ENCODE measurements at places on chromosomes 6 and 20. TPM values are rescaled to one million over a fixed set of nuclear protein-coding genes. Genes with fewer than 3 reads are reported as not detected.

The SSTR4 gene
- total RNA-seq = not detected

The ZNF165 gene
- total RNA-seq = 0.62 TPM

The NHLRC1 gene
- total RNA-seq = 1.3 TPM

- DNase-seq = peak; percentile 57
Measured at GRCh38 chr6:143337201-143337949, 113.1 kb downstream of the ADAT2 start.

DNA sequence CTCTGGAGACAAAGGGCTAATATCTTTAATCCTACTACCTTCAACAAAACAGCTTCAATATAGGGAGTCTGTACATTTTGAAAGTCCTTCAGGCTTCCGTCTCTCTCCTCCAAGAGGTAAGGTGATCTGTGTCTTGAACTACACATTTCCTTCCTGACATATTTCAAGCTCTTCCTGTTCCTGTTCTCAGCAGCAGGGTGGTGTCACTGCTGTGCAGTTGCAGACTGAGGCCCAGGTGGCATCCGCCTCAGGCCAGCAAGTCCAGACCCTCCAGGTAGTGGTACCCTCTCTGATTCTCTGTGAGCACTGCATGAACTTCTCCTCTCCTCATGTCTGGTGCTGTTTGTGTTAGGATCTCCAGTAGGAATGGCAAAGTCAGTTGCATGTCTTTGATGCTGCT lies 7.8 kb downstream of the NFYA start:
- no peak for DNase-seq

DNA sequence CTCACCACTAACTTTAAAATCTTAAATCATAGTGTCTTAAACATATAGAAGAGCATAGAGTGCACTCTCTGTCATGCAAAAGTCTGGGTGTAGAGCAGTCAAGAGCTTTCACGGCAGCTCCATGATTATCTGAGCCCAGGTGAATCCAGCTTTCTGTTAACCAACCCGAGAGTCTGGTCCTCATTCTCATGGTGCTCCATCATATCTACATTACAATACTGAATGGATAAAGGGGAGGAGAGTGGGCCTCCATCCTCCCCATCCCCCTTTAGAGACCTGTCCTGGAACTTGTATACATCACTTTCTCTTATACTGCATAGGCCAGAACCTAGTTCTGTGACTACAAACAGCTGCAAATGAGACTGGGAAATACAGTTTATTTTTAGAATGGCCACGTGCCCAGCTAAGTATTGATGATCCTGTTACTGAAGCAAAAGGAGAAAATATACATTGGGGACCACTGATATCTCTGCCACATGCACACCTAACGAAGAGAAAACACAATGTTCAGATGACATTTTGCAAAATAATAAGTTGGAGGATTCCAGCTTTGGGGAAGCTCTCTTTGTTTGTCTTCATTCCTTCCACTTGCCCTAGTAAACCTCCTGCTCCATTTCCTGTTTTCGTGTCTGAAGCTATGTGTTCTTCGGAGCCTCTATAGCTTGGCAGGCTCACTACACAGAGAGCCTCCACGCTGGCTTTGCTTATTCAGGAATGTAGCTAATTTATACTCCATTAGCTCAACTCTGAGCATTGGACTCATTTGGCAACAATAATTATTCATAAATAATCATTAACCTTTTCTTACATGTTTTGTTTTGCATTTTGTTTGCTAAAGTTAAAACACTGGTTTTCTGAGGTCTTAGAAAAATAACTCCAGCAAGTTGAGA lies 110.1 kb downstream of the IYD start:
- no peak for DNase-seq

DNA sequence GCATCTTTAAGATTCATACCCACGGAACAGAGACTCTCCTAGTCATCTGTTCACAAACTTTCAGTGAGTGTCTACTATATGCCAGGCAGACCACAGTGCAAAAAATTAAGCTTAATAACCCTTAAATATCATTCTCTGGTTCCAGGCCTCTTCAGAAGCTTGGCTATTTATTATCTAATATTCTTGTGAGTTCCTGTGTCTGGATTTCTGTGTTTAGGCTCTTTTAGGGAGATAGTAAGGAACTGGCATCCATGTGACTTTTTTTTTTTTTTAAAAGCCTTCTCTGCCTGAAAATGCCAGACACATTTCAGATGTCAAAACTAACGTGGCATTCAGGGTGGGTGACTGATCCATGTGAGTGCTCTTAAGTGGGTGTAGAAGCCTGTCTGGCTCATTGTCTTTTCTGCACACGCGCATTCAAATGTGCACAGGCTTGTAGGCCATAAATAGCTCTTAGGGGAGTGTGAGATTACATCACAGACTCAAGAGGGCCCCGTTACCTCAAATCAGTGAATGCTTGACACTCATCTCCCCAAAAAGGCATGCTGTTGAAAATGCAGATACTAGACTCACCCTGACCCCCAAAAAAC lies 141.9 kb downstream of the GMPR start:
- no peak for DNase-seq

GRCh38 chr6:38632490-38632889 lies 7.2 kb downstream of the BTBD9 start:
- DNase-seq = no peak

DNA sequence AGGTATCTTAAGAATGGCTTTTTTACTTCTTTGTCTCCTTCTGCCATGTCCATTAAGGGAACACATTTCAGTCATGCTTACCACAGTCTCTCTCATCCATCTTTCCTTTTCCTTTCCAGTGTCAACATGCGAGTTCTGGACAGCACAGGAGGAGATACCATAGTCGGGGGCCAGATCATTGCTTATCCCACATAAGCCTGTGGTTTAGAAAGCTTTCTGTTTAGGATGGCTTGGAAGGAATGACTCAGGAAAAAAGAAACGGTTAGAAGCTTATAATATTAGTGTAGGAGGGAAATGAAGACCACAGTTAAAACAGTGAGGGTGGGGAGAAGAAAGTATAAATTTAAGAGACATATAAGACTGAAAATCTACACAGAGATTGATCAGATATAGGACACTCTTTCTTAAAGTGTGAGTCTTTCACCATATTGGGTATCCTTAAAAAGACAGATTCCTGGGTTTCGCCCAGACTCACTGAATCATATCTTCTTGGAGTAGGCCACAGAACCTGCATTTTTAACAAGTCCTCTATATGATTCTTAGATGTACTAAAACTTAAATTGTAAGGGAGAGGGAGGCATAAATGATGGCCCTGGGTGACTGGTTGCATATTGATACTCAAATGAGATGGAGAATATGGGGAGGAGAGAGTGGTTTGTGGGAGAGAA lies 36.1 kb downstream of the DSE start:
- DNase-seq = no peak

- no peak for DNase-seq
Measured at GRCh38 chr6:164856138-164856537, 453.3 kb downstream of the C6orf118 start.

- no peak for DNase-seq
Measured at GRCh38 chr6:138012682-138013081, 94.5 kb downstream of the PERP start.

DNA sequence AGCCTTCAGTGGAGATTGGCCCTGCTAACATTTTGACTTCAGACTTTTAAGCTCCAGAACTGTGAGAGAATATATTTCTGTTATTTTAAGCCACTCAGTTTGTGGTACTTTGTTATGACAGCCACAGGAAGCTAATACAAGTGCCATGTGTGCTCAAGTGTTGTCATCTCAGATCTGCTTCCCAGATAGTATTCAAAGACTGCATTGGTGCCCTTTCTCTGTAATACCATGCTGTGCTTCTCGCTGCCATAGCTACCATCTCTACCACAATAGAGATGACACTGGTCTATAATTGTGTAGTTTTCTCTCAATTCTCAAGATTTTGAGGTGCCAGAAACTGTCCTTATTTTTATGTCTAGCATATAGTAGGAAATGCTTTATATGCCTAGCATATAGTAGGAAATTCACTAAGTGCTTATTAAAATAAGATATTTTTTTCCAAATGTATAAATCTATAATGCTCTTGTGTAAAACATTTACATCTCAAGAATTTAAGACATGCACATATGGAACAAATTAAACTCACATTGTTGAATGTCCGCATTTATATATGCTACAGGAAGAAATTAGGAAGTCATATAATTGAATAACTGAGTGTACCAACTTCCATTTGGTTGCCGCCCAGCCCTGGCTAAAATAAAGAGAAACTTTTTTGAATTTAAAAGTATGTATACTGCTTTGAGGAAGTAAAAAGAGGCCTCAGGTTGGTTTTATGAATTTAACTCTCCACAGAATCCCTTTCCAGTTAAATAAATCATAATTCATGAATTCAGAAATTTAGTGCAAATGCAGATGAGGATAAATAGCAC lies 77.6 kb downstream of the TPBG start:
- no peak for DNase-seq
